Stromal cell of bone marrow (primary cell): ENCODE measurements at places on chromosomes 4 and X.
A peak's percentile ranks its signal among the peaks of the same experiment; 100 is the strongest.

GRCh38 chr4:86048426-86048825 lies 311.4 kb downstream of the MAPK10 start:
- DNase-seq = peak; percentile 52

DNA sequence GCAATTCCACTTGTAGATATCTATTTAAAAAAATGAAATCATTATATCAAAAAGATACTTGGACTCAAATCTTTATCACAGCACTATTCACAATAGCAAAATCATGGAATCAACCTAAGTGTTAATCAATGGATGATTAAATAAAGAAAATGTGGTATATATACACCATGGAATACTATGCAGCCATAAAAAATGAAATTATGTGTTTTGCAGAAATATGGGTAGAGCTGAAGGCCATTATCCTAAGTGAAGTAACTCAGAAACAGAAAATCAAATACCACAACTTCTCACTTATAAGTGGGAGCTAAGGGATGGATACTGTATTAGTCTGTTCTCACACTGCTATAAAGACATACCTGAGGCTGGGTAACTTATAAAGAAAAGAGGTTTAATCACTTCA lies 14.3 kb upstream of the INTU start:
- DNase-seq = no peak

GRCh38 chr4:112153211-112153791 lies 8.0 kb downstream of the FAM241A start:
- DNase-seq = no peak

DNA sequence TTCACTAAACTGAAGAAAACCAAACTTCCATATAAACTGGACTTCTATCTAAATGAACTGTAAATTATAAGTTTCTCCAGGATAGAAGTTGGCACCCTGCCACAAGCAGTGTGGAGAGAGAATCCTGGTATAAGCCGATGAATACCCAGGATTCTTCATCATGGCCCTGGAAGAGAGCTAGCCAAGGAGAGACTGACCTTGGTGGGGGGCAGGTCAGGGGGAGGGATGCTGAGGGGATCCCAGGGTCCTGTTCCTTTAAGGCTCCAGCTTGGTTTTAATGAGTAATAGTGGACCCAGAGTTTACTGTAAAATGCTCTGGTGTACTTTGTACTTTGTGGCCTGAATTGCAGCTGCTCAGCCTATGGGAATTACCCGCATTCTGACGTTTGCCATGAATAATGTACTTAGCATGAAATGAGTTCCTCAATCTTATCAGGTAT lies 16.9 kb downstream of the RASSF6 start:
- DNase-seq = peak; percentile 21

GRCh38 chr4:3342182-3342854 lies 49.5 kb downstream of the RGS12 start:
- DNase-seq = peak; percentile 38

GRCh38 chr4:39442998-39443397 lies 15.7 kb downstream of the RPL9 start:
- no peak for DNase-seq

DNA sequence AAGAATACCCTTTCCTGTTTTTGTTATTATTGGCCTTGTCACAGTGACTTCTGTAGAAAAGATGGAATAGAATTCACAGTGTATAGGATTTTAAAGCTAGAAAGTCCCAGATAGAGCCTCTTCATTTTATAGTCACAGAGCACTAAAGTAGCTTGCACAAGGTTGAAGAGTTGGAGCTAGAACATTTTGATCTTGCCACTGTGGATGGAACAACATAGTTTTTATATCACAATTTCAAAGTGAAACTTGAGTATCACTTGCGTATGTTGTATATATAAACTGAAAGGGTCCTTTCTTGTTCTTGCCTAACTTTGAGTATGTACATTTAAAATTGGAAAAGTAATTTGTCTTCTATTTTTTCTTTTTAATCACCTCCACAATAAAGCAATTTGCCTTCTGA lies 2.7 kb downstream of the USO1 start:
- no peak for DNase-seq

DNA sequence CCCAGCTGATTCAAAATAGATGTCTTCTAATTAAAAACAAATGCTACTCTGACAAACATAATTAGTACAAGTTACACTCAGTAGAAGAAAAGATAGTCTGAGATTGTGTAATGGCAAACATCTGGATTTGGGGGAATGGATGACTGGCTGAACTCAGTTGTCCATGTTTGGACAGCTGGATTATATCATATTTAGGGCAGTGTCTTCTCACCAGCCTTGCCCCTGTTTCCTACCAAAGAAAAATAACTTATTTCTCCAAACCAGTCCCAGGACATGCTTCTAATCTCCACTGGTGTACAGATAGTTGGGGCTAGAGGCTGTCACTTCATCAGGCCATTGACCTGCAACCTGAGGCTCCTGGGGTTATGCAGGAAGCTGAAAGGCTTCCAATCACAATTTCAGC lies 237.3 kb downstream of the USP46 start:
- peak; percentile 6 for DNase-seq

DNA sequence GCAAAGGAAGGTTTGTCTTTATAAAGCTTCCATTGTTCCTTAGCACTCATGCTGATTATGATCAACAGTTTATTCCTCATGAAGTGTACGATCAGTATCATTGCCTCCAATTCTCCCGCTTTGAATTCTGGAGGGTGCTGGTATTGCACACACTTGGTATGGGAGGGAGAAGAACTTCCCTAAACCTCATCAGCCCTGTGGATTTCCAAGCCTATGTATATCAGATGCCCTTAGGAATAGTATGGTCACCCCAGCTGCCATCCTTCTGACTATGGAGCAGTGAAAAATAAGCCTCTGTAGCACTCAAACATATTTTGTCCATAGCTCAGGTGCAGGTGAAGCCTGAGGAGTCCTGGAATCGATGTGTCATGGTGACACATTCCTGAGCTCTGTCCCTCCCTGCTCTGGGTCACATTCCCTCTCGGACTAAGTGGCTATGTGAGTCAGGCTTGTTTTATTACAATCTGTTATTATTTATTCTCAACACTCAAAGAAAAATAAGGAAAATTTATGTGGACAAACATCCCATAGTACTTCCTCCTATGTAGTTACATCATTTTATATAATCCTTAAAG lies 2.0 kb upstream of the ZDHHC9 start:
- DNase-seq = no peak

GRCh38 chrX:13345037-13345436 lies 25.2 kb upstream of the ATXN3L start:
- no peak for DNase-seq

GRCh38 chr4:141391771-141392170 lies 171.1 kb downstream of the ZNF330 start:
- DNase-seq = no peak

DNA sequence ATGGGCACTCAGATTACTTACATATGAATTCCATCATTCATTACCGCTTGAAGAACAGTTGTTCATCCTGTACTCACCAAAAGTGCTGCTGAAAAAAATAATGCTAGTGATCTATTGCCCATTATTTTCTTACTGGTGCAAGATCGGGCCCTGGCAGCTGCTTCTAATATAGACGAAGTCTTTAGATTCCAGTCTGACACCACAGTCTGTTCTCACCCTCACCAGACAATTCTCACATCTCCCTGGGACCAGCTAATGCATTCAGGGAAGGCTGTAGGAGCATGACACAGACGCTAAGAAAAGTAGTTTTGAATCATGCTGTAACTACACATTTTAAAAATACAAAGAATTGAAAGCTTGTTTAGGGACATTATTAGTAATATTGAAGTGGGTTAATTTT lies 13.8 kb downstream of the GEMIN8 start:
- no peak for DNase-seq

DNA sequence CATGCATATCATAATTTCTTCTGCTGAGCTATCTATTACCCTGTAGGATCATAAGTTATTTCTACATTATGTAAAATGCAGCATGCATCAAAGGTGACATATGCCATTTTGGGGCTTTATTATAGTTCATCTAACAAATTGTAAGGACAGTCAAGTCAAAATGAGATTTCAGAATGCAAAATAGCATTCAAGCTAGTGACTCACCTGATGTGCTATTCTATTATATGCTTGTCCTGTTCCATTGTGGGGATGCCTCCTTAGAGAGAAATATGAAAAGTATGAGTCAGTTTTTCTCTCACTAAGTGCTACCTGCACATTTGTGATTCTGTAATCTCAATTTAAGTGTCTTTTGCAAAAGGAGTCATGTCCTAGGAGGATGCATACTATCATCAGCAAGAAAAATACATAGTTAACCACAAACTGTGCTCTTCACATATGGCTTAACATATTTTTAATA lies 647.0 kb upstream of the PCDH10 start:
- DNase-seq = no peak

DNA sequence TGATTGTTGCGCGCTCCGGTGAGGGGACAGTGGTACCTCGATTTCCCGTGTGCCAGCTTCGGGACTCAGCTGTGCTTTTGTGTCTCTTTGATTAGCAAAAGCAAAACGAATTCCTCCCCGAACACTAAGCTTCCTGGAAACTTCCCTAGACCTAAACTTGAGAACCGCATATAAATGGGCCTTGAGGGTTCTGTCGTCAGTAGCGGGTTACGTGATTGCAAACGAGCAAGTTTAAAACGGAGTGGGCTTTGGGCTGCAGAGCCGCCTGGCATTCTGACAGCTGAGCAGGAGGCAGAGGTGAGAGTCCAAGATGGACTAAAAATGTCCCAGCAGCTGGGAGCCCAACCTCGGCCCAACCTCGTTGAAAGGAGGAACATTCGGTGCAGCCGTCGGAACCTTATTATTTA lies 1.2 kb upstream of the TAPT1 start:
- DNase-seq = no peak

DNA sequence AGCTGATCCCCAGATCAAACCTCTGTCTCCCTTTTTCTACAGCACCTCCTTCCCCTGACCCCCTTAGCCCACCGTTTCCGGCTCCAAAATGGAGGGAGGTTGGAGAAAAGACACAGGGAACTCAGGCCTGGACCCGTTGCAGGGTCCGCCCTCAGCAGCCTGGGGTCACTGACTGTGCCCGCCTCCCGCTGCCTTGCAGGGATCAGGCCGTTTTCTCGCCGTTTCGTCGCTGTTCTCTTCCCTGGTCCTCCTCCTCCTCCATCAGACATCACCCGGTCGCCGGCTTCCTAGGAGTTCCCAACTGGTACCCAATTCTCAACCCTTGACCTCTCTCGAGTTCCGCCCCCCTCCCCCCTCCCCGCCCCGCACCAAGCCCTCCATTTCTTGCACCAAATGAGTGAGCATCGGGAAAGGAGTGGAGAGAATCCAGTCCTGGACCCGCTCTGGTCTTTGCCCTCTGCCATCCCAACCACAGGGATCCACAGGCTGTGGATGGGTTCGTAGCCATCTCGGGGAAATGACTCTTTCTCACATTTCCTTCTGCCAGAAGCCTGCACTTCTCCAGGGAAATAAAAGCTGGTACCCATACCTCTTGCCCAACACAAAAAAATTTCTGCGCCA lies 493 bp downstream of the TCEAL5 start:
- no peak for DNase-seq

- DNase-seq = no peak
Measured at GRCh38 chrX:22063284-22063683, 31.2 kb downstream of the PHEX start.

GRCh38 chr4:25844961-25845712 lies 17.7 kb downstream of the SEL1L3 start:
- no peak for DNase-seq

GRCh38 chr4:7960017-7960789 lies 20.5 kb upstream of the AFAP1 start:
- no peak for DNase-seq

- DNase-seq = no peak
Measured at GRCh38 chr4:56723201-56723605, 42.1 kb upstream of the HOPX start.

- peak; percentile 52 for DNase-seq
Measured at GRCh38 chrX:7372825-7373525, 225.0 kb upstream of the PUDP start.

GRCh38 chr4:29861307-29861706 lies 858.9 kb upstream of the PCDH7 start:
- DNase-seq = no peak

GRCh38 chr4:89493367-89493766 lies 185.8 kb upstream of the GPRIN3 start:
- no peak for DNase-seq

- DNase-seq = no peak
Measured at GRCh38 chr4:13306356-13306755, 177.8 kb downstream of the RAB28 start.

- DNase-seq = no peak
Measured at GRCh38 chr4:17687237-17687857, 72.9 kb downstream of the MED28 start.

DNA sequence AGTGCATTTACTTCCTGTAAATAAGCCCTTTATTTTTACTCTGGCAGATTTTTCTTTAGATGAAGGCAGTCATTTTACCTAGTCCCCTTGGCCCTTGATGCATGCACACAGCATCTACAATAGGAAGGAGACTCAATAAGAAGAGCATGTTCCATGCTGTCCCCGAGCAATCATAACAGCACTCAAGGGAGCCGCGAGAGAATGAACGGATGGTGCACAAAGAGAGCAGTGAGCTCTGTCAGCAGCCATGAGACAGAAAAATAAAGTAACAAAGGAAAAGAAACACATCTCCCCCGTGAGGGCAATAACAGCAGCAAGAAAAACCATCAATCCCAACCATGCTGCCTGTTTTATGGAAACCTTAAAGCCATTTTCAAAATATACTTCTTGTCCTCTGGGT lies 11.9 kb downstream of the SMIM31 start:
- no peak for DNase-seq

- DNase-seq = peak; percentile 48
Measured at GRCh38 chr4:145938618-145939440, at the start of gene ZNF827. TSS of gene ZNF827 (minus strand) at chr4:145938823. CDS start at chr4:145938407, 416 bp downstream.

DNA sequence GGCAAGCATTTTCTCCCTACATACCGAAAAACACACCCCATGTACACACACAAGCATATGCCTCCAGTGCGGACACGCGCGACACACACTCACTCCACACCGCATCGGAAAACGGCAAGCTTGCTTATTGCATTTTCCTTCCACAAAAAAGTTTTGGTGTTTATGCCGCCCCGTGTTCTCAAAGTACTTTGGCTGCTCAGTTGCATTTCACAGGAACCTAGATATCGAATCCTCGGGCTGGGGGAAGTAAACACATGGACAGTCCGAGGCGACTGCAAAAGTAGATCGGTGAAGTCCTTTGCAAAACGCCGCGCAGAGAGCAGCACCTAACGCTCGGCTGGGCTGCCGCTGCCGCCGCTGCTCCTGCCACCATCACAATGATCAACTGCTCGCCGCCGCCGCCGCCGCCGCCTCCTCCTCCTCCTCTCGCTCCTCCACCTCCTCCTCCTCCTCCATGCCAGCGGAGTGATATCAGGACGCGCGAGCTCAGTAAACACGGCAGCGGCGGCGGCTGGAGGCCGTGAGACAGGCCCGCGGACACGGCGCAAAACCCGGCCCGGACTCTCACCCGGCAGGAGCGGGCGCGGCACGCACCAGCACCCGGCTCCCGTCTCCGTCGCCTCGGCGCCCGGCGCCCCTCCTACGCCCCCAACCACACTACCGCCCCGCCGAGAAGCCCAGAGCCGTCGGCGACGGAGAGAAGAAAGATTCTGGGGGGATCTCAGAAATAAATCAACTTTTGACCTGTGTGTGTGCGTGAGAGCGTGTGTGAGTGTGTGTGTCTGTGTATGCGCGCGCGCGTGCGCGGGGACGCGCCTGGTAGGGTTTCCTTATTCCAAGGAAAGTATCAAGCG lies at the start of gene MAML3:
MAML3 (minus strand) TSS at position 467 of the 854 bp plus-strand sequence. CDS start 857 bp downstream, outside the sequence.
- peak; percentile 92 for DNase-seq

- DNase-seq = no peak
Measured at GRCh38 chr4:46656071-46656470, 253.0 kb downstream of the COX7B2 start.

GRCh38 chr4:77618383-77619241 lies 13.0 kb downstream of the CXCL13 start:
- DNase-seq = peak; percentile 62

- DNase-seq = no peak
Measured at GRCh38 chrX:30680618-30681017, 27.4 kb downstream of the GK start.
